ENCODE measurements at places on chromosomes 7 and 10.

DNA sequence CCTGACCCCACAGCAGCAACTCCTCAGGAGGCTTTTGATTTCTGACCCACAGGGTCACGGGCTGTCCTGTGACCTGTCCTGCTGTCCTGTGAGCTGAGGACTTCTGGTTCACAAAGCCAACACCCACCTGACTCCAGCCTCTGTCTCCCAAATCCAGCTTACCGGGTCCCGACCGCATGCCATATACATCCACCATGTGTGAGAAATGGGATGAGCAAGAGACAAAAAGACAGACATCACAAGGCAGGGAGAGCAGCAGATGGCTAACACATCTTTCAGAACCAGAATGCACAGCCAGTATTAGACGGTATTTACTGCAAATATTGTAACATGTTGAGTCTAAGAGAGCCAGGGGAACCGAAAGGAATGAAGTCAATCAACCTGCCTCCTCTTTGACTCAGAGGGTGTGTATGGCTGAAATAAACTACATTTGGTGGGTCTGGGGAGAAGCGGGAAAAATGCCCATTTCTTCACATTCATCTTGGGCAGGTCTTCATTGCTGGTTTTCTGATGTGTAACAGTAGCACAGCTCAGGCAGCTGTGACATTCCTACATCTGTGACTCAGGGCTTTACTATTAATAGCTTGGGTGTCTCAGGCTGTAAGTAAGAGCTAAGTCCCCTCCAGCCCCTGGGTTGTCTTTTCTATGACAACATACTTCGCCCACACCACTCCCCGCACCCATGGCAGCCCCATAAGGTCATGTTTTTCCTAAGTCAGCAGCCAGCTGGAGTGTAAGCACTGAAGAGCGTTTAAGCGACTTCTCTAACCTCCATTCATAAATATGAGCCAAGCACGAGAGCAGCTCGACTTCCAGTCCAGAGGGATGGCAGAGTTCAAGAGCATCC is 25.0 kb downstream of the ABLIM1 start:
- peak; percentile 84 for DNase-seq

- DNase-seq: no peak
These were observed 6.3 kb downstream of the TRPV5 start for GRCh38 chr7:142927085-142927745.

- DNase-seq: peak; percentile 7
These were observed 14.5 kb downstream of the ITPRIP start for GRCh38 chr10:104323760-104324201.

- DNase-seq: no peak
These were observed 41.9 kb downstream of the IQUB start for GRCh38 chr7:123492485-123492884.

DNA sequence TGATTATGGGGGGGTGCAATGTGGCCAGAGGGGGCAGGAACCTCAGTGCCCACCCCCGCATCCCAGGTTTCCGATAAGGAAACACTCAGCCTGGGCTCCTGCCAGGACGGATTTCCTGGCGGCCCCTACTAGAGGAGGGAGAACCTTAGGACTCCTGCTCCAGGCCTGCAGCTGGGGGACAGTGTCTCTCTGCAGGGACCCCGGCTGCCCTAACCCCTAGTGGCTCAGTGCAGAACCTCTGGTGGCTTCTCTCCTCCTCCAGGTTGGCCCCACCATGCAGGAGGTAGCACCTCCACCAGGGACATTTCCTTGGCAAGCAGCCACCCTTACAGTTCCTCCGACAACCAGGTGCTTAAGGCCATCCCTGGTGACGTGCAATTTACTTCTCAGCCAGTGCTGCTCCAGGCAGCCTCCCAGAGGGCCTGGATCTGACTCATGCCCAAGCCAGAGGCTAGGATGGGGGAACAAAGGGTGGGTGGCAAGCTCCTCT is 31.9 kb downstream of the SH2B2 start:
- DNase-seq: no peak

GRCh38 chr10:88920986-88921593 is 31.5 kb downstream of the ACTA2 start:
- DNase-seq: no peak

DNA sequence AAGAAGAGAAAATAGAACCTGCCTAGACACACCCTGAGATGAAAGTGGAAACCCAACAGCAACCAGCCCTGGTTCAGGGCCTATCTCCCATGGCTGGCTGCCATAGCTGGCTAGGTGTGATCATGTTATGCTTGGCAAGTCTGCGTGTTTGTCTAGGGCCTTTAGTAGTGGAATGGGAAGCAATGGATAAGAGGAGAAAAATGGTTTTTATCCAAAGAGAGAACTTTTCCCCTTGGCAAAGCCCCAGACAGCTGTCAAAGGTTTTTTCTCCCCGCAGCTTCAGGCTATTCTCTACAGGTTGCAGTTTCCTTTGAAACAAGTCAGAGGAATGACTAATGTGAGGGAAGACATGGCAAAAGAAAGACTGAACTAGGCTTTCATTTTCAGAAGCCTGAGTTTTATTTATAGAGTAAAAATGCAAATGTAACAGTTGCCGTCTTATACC is 161.5 kb downstream of the SEMA3D start:
- no peak for DNase-seq

GRCh38 chr7:47407136-47407535 is 174.8 kb downstream of the TNS3 start:
- no peak for DNase-seq

DNA sequence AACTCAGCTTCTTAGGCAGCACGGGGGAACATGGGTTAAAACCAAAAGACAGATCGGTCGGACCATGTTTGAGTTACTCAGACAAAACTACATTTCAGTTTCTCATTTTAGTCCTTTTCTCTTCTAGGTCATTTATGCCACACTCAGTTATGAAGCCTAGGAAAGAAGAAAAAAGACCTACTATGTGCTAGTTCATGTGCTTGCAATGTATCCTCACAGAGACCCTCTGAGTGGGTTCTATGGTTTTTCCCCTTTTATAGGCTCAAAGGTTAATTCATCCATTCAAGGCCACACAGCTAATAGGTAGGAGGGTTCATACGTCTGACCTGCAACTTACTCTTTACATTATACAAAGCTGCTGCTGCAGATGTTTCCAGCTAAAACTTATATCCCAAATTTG is 104.7 kb upstream of the ZNF438 start:
- DNase-seq: no peak

DNA sequence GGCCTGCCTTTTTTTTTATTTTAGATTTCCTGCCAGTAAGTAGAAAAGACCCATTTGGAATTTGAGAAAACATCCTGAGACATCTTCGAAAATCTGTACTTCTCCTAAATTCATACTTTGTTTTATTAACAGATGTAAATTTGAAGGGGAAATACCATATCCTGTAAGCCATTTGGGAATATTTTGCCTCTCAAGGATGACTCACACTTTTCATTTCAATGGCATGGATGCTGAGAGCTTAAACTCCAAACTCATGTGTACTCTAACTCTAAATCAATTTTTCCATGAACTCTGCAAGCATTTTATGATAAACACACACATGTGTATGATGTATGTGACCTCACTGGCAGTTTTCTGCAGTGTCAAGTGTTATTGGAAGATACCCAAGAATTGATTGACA is 89.0 kb downstream of the SEMA3A start:
- no peak for DNase-seq

DNA sequence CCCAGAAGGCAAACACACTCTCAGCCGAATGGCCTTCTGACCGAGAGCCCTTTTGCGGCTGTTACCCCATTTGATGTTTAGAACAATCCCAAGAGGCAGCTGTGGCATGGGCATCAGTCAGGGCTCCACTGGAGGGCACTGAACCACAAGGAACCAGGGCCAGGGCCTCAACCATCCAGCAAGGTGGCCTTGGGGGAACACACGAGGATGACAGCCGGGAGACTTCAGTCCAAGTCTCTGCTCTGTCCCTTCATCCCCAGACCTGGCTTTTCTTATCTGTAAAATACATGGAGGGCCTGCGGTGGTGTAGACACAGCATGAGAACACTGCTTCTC is 63.6 kb upstream of the INSIG1 start:
- no peak for DNase-seq

GRCh38 chr7:150594805-150595204 is 27.6 kb downstream of the GIMAP4 start:
- no peak for DNase-seq

GRCh38 chr7:98354511-98355249 is 46.2 kb downstream of the BAIAP2L1 start:
- peak; percentile 21 for DNase-seq

- DNase-seq: no peak
These were observed 309.2 kb upstream of the SHH start for GRCh38 chr7:156121434-156121833.

DNA sequence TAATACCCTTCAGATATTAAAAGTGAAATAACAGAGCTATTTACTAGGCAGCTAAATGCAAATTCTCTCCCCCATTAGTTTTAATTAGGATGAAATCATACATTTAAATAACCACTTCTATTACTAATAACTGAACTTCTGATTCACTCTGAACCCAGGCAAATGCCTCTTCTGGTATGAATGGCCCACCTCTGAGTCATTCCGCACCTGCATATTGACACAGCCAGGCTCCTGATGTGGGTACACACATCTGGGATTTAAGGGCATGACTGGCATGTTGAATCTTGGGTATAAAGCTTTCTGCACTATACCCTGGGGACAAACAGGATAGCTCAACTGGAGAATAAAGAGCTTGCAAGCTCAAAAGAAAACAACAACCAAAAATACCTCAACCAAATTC is 140.9 kb downstream of the AUTS2 start:
- no peak for DNase-seq
